HEK293T (cell line): ENCODE measurements at places on chromosomes 3 and 15.

- no peak for DNase-seq
Observed at GRCh38 chr3:51686512-51687215, 15.6 kb downstream of the TEX264 start.

DNA sequence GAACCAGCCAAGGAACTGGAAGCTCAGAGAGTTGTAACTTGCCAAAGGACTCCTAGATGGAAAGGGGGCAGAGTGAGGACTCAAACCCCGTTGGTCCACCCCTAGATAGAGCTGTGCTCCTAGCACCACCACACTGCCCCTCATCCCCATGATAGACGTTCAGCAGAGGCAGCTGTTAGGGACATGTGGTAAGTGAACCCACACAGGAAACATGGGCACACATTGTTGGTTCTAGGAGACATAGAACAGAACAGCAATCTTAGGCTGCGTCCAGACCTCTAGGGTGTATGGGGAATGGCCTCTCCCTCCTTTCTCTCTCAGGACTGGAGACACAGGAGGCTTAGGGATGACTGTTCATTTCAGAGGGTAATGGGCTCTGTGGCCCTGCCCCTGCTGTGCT, 102.7 kb downstream of the ANP32A start:
- DNase-seq, result no peak

- no peak for DNase-seq
Observed at GRCh38 chr15:74585191-74585590, 30.4 kb upstream of the CLK3 start.

DNA sequence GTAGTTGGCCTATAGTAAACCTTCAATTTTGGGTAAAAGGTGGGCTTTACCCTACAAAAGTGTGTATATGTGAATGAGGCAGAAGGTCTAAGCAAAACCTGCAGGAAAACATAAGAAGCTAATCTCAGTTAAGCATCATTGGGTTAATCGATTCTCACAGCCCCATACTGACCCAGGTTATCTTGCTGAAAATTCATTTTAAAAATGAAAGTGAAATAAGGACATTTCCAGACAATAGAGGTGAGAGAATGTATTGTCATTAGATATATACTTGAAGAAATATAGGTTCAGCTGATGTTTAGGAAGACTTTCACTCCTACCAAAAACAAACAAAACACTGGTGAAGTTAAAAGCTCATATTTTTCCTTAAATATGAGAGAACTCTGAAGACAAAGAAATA, 85.6 kb downstream of the MCF2L2 start:
- no peak for DNase-seq

DNA sequence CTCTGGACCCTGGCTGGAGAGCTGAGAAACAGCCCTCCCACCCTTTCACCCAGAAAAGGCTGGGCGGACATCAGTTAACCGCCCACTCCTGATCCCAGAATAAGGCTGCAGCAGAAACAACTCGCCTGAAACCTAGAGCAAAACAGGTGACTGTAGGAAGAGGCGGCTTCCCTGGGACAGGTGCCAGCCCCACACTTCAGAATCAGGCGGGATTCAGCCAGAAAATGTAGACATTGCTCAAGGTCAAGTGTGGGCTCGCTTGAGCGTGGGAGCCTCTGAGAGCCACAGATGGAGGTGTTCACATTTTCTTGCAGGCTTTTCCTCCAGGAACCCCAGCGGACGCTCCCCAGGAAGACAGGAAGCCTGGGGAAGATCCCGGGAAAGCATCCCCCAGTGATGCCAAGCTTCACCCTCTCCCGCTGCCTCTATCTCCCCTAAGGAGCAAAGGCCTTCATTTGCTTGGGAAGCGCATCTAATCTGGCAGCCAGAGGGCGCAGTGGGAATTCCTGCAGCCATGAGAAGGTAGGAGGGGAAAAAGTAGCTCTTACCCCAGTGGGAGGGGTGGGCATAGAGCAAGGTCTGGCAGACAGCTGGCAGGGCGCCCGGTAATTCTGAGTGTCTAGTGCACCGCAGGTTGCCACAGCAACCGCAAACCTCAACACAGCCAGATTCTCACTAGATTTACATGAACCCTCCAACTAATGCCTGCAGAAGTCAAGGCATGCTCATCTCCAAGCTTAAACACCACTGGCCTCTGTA, 77.7 kb downstream of the OCA2 start:
- peak; percentile 45 for DNase-seq

GRCh38 chr15:75206006-75206405, 4.3 kb downstream of the C15orf39 start:
- DNase-seq, result no peak

GRCh38 chr3:365268-365667, 168.7 kb downstream of the CHL1 start:
- no peak for DNase-seq

GRCh38 chr15:28921336-28921735, 35.6 kb downstream of the APBA2 start:
- DNase-seq, result no peak

- no peak for DNase-seq
Observed at GRCh38 chr3:180680097-180680430, 775 bp upstream of the CCDC39 start.

DNA sequence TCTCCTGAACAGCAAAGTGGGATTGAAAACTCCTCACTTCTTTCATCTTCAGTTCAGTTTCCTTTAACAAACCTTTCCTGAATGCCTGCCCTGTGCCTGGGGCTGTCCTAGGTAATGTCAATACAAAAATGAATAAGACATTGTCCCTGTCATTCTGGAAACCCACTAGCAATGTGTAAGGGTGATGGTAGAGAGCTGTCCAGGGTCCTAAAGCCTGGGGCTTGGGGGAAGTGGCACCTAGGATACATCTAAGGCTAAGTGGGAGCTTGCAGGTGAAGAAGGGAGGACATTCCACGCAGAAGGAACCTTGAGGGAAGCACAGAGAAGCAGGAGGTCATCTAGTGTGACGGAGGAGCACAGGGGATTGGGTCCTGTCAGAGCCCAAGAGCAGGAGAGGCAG, 212.7 kb upstream of the PPP2R3A start:
- no peak for DNase-seq

- DNase-seq, result no peak
Observed at GRCh38 chr15:32657198-32657883, 15.8 kb downstream of the SCG5 start.

GRCh38 chr3:186060222-186060621, 48.7 kb downstream of the ETV5 start:
- no peak for DNase-seq

- no peak for DNase-seq
Observed at GRCh38 chr3:178047496-178047895, 488.7 kb upstream of the KCNMB2 start.

GRCh38 chr3:197736010-197736490, 654 bp downstream of the RUBCN start:
- DNase-seq, result no peak

DNA sequence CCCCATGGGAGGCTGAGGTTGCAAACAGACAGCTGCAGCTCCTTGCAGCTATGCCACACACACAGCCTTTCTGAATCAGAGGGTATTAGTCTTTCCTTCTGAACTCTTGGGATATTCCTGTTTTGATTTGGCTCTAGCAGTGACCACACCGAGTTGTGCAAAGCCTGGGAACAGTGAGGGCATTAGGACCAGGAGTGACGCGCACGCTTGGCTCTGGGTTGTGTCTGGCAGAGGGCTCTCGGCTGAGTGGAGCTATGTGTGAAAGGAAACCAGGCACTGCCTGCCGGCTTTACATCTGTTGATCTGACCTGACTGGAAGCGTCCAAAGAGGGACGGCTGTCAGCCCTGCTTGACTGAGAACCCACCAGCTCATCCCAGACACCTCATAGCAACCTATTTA, at the start of gene GALNT15:
Gene GALNT15 (plus strand): TSS at position 292 of the 400 bp plus-strand sequence. CDS start 472 bp downstream, outside the sequence.
- DNase-seq, result no peak

- peak; percentile 62 for DNase-seq
Observed at GRCh38 chr3:146160321-146160963, 542 bp downstream of the PLOD2 start.

DNA sequence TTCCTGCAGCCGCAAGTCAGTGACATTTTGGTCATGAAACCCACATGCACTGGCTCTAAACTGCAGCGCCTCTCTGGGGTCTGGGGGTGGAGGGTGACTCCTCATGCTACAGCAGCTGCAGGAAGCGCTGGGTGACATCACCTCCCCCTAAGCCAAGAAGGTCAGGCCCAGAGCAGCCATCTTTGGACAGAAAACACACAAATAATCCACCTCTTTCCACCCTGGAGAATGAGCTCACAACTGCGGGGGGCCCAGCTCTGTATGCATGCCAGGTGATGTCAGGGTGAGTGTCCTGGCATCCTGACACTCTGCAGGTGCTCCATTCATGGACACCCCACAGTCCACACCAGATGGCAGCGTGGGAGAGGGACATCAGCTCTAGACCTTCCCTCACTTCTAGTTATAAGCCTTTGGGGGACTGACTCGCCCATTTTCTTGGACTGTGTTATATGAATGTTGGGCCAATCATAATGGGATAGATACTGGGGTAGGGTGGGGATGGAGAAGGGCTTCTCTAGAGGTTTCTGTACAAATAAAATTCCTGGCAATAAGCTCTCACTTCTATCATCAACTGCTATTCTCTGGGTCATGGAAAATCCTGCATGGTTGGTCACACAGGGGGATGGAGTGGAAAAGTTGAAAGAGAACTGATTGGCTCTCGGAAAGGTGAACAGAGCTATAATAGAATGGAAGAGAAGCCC, 70.7 kb upstream of the THBS1 start:
- DNase-seq, result no peak
